ENCODE measurements at places on chromosomes 4 and X.

DNA sequence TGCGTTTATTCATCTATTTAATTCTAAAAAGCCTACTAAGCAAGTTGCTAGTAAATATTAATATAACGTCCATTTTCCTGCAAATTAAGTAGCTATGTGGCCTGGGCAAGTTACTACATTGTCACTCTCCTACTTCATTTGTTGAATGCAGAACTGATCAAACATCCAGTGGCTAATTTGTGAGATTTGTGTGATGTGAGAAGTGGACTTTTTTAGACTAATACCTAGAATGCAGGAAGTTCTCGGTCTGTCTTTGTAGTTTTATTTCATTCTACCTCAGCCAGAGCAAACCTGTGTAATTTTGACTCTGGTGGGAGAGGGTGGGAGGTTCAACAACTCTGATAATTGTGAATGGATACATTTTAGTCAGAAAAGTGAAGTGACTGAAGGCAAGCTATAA is 840 bp downstream of the GUF1 start:
- DNase-seq, result no peak

- DNase-seq, result no peak
Measured at GRCh38 chr4:124708517-124709300, 3.8 kb downstream of the ANKRD50 start.

GRCh38 chrX:331151-331824 is 12.7 kb upstream of the GTPBP6 start:
- peak; percentile 34 for DNase-seq

GRCh38 chrX:17674601-17675000 is 62.7 kb upstream of the SCML1 start:
- DNase-seq, result no peak

- DNase-seq, result no peak
Measured at GRCh38 chr4:4315461-4316149, 25.6 kb downstream of the ZBTB49 start.

DNA sequence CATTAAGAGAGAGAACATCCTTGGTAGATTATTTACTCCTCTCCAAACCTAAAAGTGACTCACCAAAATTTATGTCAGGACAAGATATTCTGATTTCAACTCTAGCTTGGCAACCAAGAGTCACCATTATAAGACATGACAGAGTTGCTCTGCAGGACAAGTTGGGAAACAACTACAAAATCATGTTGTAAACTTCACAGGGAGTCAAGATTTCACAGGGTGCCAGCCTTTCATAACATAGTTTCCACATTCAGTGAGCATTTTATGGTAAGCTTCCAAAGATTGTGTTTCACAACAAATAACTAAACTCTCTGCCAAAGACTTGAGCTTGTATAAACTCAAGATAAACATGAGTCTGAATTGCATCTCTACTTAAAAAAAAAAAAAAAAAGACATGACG is 121.0 kb upstream of the DIAPH2 start:
- no peak for DNase-seq

- DNase-seq, result no peak
Measured at GRCh38 chr4:76895619-76896018, 2.3 kb downstream of the SOWAHB start.

GRCh38 chr4:25466966-25467697 is 90.1 kb downstream of the ANAPC4 start:
- no peak for DNase-seq

DNA sequence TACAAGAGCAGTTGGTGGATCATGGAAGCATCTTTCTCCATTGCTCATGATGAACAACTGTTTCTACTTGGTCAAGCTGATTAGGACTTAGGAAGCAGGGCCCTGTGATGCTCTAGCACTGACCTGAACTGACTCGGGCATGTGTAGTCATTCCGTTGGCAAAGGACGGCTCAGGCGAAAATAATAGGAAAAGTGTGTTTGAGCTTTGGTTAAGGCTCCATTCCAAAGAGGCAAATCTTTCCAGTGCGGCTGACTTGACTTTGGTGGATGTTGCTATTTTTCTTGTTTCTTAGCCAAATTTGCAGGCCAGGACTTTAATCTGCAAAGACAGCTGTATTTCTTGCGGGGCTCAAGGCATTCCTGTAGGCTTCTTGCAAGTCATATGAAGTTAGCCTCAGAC is 39.5 kb downstream of the ZNF518B start:
- DNase-seq, result no peak

DNA sequence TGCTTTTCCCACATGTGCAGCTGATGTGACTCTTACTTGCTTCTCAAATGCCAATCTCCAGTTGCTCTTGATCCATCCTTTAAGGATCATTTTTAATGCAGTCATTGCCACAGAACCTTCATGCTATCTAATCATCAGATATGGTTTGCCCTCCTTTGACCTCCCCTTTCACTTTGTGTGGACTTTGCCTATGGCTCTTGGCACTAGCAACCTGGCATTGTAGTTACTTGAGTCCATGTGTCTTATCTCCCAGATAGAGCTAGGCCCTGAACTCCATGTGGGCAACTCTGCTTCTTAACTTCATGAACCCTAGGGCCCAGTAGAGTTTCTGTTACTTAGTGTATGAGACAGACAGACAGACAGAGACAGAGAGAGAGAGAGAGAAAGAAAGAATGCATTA is 41.6 kb downstream of the MTM1 start:
- no peak for DNase-seq

- DNase-seq, result no peak
Measured at GRCh38 chr4:141534985-141535384, 101.4 kb upstream of the IL15 start.

DNA sequence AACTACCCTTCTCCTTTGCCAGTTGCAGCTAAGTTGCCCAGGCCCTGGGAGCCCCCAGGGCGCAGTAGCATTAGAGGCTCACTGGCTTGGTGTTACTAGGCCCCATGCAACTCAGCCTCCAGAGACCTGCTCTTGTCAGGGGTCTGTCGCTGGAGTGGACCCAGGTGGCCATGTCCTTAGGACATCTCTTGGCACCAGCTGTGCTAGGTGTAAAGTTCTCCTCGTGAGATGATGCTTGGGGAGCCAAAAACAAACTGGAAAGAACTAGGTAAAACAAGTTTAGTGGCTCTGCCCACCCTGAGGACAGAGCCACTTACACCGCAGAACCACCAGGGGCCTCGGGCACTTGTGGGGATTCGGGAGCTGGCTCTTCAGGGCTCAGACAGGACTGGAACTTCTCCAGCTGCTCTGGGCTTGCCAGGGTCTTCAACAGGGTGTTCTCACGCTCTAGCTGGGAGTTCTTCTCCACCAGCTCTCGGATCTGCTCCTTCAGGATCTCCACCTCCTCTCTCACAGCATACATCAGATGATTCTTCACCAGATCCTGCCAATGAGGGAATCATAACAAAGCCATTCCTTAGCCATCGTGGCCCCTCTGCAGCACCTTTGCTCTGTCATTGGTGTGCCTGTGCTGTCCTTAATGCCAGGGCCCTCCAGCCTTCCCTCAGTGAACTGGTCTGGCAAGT is 61.2 kb downstream of the TSC22D3 start:
- DNase-seq, result peak; percentile 12

- peak; percentile 83 for DNase-seq
Measured at GRCh38 chrX:102659790-102660757, 8.8 kb downstream of the GPRASP1 start.

DNA sequence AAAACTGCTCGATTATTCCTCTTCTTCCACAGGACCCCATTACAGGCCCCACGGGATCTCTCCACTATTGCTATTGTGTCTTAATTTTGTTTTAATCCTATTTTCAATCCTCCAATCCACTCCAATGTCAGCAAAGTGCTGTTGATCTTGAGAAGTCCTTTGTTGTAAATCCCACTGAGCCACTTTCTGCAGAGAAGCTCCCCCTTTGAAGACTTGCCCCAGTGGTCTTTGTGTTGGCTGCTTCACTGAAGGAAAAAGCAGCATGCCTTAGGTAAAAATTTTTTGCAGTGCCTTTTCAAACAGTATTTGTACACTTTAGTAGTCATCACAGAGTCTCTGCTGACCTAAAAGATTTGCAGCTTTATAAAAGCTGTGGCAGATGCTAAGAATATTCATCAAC is 252.0 kb upstream of the SLC7A11 start:
- DNase-seq, result no peak

- no peak for DNase-seq
Measured at GRCh38 chrX:110322603-110323002, 4.7 kb upstream of the AMMECR1 start.

- no peak for DNase-seq
Measured at GRCh38 chr4:83609365-83609764, 73.5 kb downstream of the GPAT3 start.

DNA sequence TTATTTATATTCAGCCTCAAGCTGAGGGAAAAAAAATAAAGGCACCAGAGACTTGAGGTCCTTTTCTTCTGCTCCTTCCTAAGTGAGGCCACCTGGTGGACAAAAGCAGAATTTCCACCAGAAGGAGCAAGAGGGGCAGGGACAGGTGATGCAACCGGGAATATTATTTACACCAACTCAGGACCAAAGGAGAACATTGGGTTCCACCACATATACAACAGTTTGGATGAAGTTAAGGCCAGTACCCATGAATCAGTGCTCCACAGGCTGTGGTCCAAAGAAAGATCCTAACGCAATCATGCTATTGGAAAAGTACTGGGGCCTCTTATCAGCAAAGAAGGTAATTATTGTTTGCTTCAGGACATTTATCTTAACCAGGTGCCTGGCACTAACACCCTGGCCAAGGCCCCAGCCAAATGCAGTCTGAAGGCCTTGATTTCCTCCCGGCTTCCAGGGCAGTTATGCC is 57.4 kb downstream of the TSC22D3 start:
- peak; percentile 75 for DNase-seq

DNA sequence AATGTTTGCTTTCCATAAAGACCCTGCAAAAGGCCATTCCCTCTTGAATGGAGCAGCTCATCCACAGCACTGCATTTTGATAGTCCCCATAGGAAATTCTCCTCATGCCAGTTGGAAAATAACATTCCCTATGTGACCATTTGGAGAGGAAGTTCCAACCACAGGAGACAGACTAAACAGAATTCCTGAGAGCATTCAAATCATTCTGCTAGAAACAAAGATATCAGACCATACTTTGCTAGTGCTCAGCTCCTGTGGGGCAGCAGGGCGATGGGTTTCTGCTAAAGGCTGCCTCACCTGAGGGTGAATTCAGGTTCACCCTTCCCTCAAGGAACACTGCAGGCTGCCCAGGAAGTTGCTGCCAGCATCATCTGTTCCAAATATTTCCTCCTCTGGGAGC is 58.8 kb downstream of the LNX1 start:
- DNase-seq, result no peak

DNA sequence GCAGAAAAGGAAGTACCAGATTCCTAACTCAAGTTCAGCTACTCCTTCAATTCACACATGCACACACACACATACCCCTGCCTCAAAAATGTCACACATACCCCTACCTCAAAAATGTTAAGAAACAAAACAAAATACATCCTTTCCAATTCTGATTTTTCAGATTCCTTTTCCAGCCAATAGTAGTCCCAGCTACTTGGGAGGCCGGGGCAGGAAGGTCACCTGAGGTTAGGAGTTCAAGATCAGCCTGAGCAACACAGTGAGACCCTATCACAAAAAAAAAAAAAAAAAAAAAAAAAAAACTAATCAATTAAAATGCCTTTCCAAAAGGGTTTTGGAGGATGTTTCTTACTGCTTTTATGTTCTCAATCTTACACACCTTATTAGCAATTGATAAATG is 138.0 kb downstream of the AFAP1 start:
- DNase-seq, result no peak

DNA sequence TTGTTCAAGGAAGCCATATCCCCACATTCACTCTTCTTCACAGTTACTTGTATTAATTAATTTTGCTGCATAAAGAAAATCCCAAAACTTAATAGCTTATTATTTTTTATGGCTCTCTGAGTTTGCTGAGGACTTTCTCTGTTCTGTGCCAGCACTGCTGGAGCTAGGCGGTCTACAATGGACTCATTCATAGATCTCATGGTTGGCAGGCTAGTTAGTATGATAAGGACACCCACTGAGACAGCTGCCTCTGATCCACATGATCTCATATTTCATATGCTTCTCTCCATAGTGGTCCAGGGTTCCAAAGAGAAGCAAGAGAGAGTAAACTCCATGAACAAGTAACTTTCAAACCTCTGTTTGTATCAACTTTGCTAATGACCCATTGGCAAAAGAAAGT is 170.2 kb downstream of the ADGRA3 start:
- no peak for DNase-seq

DNA sequence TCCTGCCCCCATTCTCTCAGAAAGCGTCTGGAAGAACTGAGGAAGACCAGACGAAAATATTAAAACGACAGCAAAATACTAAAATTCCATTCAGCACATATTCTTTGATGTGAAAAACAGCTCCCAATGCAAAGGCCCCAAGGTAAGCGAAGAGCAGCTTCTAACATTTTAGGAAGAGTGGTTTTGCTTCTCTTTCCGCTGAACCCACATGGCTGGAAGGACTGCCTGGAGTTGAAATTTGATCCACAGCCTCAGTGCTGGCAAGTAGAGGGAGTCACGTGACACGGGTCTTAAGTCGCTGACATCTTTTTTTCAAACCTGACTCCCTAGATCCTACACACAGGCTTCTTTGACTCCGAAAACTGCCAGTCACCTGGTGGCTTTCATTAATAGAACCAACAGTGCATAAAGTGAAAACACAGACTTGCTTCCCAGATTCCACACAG is at the start of gene FAM13A:
TSS of gene FAM13A (minus strand) at position 233 of the 446 bp plus-strand sequence. CDS start at position 12, 221 bp downstream.
- no peak for DNase-seq

DNA sequence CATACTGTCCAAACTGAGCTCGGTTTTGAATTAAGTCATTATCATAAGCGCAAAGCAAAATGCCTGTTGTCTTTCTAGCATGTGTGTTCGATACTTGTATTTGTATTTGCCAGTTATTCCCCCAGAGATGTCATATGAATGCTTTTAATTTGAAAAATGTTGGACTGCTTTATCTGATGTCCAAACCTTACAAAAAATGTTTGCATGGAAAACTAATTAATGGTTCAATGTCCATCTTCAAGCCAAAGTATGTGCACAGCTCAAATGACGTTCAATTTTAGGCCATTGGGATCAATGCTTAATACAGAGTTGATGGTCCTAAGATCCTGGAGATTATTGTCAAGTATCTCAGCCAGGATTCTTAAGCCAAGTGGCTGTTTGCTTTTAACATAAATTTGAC is 17.2 kb upstream of the HPGDS start:
- DNase-seq, result no peak

DNA sequence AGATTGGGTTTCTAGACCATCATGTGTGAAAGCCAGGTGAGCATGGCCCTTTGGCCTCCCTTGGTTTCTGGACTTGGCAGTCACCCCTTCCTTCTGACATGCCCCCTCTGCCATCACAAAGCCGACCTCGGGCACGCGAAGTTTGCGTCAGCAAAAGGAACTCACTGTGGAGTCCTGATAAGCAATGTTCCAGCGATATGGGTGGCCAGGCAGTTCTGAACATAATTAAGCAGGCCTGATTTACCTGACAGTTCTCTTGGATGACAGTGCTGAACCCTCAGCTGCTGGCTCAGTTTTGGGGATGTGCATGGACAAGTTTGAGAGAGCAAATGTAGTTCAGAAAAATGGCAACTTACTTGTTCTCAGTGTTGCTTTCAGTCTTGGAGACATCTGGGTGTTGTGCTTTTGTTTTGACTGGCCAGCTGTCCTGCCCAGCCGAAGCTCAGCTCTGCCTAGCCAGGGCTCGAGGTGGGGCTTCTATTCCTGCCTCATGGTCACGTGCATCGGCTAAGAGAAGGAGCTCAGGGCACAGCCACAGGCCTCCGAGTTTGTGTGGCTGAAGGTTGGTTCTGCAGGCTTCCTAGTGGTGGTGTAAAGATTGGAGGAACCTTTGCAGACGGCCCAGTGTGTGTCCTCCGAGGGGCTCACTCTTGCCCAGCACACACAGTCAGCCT is 78.3 kb downstream of the CLDN34 start:
- no peak for DNase-seq

- no peak for DNase-seq
Measured at GRCh38 chrX:66020631-66021334, 19.1 kb downstream of the VSIG4 start.
